ENCODE measurements at places on chromosomes 12 and 14.

DNA sequence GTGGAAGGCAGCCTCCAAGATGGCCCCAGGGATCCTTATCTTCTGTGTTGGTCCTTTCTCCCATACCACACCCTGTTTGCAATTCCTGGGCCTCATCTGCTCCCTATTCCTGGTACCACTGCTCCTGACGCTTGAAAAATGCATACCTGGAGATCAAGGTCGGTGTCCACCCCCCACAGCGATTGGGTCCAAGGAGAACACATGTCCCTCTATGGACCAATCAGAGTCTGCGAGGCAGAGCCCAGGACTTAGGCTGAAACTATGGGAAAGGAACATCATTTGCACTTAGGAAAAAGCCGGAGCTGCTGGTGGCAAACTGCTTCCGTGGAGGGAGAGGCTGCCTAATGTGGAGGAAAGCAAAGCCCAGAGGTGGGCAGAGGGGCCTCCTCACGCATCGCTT lies 33.3 kb upstream of the ITPK1 start:
- ATAC-seq = no peak

- ATAC-seq = no peak
Observed at GRCh38 chr14:100749967-100750597, 23.4 kb downstream of the DLK1 start.

GRCh38 chr12:64253356-64253755 lies 31.3 kb upstream of the KICS2 start:
- no peak for ATAC-seq

DNA sequence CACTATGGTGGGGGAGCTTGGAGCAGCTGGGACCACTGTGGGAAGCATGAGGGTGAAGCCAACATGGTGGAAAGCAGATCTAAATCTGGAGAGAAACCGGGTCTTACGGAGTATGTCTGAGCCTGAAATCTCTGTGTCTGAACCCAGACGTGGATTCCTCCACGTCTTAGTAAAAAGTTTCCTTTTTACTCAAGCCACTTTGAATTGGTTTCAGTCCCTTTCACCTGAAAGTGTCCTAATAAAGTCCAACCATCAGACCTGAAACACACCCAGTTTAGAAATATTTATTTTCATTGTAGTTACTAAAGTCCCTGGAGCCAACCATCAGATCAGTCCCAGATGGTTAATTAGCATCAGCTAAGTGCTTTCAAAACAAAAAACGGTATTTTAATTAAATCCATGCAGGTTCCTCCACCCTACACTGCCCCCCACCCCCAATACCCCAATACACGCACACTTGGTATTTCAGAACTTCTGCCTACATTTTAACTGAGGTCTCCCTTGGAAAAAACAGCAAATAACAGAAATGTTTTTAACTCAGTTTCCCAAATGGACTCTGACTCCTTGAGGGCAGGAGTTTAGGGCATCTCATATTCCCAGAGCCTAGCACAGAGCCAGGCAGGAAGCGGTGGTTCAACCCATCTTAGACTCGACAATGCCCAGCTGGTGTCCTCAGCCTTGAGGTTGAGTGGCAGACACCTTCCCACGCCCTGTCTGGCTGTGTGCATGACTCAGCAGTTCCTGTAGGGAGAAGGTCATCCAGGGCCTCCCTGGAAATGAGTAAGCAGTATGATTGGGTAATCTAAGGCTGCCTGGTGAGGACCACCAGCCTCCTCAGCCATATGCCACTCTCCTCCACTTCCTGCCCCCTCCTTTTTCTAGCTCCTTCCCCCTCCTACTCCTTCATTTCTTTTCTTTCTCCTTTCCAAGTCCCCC lies 175.8 kb downstream of the TTC8 start:
- peak; percentile 60 for ATAC-seq

Measured in activated CD4-positive, CD25-positive, alpha-beta regulatory T cell treated with anti-CD3 and anti-CD28 coated beads, Interleukin-2, amount 50 U/mL, for 24 hours (primary cell).